ENCODE measurements at places on chromosomes 4 and X.

DNA sequence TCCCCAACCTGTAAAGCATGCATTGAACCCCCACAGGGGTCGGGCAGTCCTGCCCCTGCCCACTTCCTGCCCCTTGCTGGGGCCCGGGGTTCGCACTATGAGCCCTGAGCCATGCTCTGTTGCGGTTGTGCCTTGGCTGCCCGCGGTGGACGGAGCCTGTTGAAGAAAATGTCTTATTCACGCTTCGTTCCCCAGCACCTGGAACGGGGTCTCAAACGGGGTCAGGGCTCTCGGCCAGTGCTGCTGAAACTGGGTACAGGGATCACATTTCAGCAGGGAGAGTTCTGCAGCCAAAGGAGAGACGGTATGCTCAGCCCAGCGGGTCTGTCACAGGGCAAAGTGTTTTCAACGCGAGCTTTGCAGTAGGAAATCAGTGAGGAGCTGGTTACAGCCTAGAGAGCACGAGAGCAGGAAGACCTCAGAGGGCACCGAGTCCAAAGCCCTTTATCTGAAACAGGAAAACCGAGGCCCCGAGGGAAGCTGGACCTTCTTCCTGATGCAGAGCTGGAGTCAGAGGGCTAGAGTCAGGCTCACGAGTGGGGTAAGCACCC is 46.3 kb upstream of the AFAP1 start:
- no peak for DNase-seq

DNA sequence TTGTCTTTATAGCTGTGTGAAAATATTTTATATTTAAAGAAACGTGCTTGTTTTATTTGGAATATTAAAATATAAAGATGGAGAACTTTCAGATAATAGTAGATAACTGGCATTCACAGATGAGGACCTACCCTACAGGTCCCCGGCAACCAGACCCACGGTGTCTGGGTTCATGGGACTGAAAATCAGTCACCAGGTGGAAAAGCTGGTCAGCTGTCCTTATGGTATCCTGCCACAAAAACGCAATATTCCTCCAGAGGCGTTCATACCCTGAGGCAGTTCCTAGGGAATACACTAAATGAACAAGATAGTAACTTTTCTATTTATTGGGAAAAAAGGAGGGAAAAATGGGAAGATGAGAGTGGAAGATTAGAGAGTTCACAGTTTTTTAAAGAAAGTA is 1.2 kb downstream of the TLR6 start:
- DNase-seq = no peak

DNA sequence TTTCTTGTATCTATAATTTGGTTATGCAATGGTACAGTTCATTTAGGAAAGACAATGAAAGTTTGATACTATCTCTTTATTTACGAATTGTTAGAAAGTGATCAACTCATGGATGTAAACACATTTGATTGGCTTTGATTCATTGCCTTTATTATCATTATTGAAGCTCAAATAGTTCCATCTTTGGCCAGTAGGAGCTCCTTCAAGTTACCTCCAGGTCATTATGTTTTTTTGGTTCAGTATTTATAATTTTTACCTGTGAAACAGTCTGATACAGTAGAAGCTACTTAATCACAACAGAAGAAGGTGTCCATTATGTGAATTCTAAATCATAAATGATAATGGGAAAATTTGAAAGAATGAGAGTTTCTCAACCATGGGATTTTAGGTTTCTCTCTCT is 12.4 kb downstream of the NPY5R start:
- DNase-seq = no peak

GRCh38 chr4:112648263-112649054 is 11.5 kb downstream of the LARP7 start:
- no peak for DNase-seq

- no peak for DNase-seq
Observed at GRCh38 chrX:69280933-69281332, 115.7 kb upstream of the PJA1 start.

- DNase-seq = no peak
Observed at GRCh38 chr4:128846063-128846462, 36.6 kb downstream of the JADE1 start.

GRCh38 chr4:48167538-48168263 is 33.7 kb upstream of the TXK start:
- no peak for DNase-seq

DNA sequence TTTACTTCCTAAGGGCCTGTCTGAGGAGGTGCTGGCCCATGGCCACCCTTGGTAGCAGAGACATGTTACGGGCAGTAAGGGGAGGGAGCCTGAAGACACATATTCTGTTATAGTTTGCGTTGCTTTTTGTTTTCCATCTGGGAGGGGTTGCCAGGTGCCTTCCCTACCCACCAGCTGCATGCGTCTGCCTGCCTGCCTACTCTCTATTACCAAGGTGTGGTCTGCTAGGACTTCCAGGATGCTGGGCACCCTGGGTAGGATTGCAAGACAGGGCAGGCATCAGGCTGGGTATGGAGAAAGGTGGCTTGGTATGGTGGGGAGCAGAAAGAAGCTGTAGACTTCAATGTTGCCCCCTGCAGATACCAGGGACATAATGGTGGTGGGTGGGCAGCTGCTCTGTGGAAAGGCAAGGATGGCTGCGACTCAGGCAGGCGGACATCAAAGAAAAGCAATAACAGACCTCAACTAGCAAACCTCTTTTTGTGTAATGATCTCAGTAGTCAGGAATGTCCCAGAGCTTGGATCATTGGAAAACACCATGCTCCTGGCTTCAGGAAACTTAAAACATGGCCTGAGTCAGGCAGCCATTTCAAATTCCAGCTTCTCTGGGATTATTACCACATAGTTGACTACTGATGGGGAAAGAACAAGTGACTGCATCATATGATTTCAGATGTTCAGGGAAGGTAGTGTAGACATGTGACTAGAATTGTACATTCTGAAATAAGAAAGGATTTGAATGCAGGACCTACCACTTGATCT is 67.8 kb downstream of the HOPX start:
- no peak for DNase-seq

DNA sequence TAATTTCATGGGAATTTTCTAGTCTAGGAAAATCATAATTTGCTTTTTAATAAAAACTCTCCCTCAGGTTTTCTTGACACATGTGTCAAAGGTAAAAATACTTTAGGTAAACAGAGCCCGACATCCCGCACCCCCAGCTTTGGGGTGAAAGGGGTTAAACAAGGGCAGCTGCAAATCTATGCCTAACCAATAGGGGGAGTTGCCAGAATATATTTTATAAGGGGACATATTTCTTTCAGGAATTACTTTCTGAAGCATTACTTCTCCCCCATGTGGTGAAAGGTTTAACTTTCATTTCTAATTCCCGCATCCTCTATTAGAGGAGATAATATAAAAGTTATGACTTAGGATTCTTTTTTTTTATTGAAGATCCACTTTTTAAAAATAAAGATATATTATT is 53.9 kb upstream of the HEPH start:
- DNase-seq = no peak

DNA sequence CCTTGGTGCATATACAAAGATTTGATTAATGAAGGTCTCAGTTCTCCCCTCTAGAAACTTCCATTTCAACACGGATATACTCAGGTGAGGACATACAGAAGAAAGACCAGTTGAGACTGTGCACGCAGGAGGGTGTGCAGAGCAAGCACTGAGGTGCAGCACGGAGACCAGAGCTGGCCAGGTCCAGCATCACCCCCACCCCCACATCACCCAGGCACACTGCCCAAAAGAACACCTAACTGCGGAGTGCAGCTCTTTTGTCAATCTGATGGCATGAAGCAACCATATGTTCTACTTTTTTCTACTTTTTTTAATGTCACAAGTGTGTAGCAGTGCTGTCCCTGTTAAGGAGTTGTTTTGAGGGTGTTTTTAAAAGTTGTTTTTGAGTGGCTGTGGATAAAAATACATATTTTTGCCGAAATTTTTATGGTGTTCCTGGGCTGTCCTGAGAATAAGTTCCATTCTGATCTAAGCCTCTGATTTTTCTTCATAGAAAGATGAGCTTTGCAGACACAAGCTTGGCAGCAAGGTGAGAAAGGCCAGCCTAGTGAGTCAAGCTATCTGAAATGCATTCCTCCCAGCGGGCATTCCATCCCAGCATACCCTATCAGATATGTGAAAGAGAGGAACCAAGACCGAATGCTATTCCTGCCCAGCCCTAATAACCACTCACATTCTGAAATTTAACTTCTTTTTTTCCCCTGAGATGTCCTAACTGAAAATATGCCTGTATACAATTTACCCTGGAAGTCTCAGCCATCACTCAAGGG is 173.7 kb downstream of the PTTG2 start:
- DNase-seq = no peak

DNA sequence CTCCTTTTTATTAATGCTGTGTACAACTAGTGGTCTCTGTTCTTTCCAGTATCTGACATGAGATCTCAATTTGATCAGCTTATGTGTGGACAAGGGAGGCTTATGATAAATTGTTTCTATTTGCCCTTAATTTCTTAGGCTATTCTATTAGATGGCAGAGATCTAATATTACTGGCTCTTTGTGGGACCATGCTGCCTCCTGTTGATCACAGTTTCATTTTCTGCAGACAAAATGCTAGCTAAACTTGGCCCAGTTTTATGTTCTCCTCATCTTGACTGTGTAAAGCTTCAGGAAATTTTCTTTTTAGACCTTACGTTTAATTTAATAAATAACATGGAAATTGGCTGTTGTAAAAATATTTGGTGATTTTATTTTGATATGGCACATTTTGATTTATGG is 627.1 kb upstream of the AADAT start:
- DNase-seq = no peak

GRCh38 chr4:7784131-7784870 is 155.4 kb downstream of the AFAP1 start:
- DNase-seq = no peak

GRCh38 chrX:87873347-87873941 is 355.8 kb downstream of the KLHL4 start:
- DNase-seq = no peak

DNA sequence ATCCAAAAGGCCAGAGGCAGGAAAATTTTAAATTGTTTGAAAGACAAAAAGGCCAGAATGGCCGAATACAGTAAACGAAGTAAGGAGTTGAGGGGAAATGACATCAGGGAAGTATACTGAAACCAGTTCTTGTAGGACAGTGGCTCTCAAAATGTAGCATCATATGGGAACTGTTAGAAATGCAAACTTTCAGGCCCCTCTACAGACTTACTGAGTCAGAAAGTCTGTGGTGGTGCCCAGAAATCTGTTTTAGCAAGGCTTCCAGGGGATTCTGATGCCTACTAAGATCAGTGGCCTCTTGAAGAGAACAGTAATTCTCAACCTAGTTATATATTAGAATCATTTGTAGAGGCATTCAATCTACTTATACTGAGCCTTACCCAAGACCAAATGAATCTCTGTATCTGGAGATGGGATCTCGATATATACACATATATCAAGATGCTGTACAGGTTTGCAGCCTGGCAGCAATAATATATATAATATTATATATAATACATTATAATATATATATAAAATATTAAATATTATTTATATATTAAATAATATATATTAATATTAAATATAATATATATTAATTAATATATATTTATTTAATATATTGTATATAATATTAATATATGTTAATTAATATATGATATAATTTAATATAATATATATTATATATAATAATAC is 39.7 kb downstream of the ADAMTS3 start:
- DNase-seq = no peak

- no peak for DNase-seq
Observed at GRCh38 chr4:17286752-17287460, 225.0 kb downstream of the QDPR start.

GRCh38 chr4:158458271-158458895 is 63.3 kb upstream of the RXFP1 start:
- DNase-seq = no peak

GRCh38 chrX:153783378-153784013 is 2.7 kb downstream of the SRPK3 start:
- no peak for DNase-seq

Measured in stimulated activated naive CD4-positive, alpha-beta T cell treated with Interleukin-2 at 50 U/mL for 16 hours (primary cell).